Naive thymus-derived CD4-positive, alpha-beta T cell (primary cell): ENCODE measurements at places on chromosomes 3 and 15.

- DNase-seq: no peak
Observed at GRCh38 chr15:69704700-69705099, 252.1 kb downstream of the RPLP1 start.

GRCh38 chr15:25407950-25408349 lies 30.9 kb downstream of the UBE3A start:
- DNase-seq: no peak

- no peak for DNase-seq
Observed at GRCh38 chr3:11452885-11453847, 181.0 kb downstream of the ATG7 start.

DNA sequence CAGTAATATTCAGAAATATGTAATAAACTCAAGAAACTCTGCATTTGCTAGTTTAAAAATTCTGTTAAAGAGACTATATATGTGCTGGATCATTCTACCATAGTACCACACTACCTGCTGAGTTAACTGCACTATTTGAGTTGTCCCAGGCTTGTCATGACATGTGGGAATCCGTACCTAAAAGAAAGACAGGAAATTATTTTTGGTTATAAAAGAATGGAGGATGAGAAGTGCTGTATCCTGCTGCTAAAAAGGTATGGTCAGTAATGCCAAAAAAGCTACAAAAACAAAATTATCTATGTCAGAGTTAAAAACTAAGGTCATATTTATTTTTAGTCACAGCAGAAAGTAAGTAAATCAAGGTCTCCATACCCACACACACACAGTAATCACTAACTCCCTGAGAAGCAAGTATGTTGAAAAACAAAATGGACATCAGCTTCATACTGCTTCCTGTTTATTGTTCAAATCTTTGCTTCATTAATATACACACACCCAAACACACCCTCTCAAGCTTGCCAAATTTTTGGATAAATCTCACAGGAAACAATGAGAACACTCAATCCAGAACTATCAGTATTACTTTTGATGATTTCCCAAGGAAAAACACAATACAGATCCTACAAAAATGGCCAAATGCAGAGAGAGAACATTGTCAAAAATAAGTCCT lies 33.7 kb downstream of the DENND6A start:
- no peak for DNase-seq

GRCh38 chr3:187773233-187774184 lies 28.2 kb upstream of the BCL6 start:
- DNase-seq: no peak

- DNase-seq: no peak
Observed at GRCh38 chr3:49302613-49303012, 25.6 kb upstream of the C3orf62 start.

- DNase-seq: no peak
Observed at GRCh38 chr3:167102071-167102470, 278.0 kb downstream of the ZBBX start.

DNA sequence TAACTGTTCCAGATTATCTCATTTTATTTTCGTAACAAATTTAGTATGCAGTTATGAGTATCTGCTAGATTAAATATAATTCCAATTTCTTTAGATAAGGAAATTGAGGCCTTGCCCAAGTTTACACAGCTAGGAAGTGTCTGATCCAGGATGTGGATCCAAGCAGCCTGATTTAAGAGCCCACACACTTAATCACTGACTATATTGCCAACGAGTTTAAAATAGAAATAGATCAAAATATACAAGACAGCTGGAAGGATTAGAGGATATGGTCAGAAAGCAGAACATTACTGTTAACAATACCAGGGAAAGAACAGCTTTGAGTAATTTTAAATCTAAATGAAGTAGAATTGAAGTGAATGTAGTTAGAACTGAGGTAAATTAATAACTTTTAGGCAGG lies 215.2 kb downstream of the C3orf38 start:
- no peak for DNase-seq

DNA sequence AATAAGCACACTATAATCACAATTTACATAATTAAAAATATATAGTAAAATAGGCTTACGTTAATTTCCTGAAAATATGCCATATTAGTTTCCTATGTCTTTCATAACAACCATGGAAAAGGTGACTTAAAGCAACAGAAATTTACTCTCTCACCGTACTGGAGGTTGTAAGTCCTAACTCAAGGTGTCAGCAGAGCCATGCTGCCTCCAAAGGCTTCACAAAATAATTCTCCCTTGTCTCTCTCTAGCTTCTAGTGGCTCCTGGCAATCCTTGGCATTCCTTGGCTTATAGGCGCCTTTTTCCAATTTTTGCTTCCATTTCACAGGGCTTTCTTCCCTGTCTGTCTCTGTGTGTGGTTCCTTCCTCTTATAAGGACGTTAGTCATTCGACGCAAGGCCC lies 7.6 kb downstream of the SI start:
- DNase-seq: no peak

DNA sequence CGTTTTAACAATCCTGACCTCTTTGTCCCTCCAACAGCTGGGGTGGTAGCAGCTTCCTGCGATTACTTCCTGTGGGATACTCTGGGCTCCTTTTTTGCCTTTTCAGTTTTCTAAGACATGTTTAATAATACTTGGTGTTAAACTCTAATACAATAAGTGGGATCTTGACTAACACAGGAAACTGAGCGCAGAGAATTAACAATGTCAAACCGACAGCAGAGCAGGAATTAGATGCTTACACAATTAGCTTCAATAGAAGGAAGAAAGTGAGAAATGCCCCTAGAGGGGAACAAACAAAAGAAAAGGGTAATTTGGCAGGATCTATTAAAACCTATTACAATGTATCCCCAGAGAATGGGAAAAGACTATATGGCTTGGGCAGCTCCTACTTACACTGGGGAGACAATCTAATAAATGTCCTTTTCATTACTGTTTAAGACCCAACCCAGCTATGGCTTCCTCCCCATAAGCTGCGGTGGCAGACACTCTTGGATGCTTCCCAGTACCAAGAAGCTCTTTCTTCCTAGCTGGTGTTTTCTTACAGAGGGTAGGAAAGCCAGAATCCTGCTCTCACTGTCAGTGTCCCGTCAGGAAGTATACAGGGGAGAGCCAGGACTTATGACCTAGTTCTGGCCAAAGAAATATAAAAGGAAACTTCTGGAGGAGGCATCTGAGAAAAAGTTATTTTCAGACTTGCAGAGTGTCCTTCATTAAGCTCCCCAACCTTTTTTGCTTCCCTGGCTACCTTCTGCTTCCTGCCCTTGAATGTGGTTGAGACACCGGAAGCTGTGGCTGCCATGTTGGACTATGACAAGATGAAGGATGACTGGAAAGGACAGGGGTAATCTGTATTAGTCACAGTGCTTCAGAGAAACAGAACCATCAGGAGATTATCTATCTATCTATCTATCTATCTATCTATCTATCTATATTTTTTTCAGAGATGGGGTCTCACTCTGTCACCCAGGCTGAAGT lies 194.1 kb upstream of the KBTBD8 start:
- DNase-seq: no peak

DNA sequence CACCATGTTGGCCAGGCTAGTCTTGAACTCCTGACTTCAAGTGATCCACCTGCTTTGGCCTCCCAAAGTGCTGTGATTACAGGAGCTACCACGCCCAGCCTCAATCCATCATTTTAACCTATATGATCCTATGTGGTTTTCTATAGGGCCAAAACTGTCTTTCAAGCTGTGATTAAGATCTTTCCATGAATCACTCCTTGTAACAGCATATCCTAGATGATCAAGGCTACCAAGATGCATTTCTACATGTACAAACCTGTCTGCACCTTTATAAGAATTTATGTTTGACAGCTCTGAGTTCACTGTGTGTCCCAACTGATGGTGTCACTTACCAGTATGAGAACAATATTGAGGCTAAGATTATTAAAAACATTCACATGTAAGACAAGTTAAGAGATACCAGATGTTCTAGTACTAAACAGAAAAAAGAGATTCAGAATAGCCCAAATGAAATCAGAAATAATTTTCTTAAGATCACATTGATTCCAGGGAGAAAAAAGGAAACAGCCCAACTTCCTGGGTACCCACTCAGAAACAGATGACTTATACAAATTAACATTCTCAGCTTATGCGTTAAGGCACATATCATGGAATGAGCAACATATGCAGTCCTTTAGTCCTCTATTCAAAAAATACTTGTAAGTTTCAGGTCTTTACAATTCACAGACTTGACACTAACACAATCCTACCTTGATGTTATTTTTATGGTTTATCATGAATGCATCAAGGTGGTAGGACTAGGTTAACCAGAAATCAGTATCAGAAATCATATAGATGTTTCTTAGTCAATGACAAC lies 24.8 kb upstream of the PPIB start:
- DNase-seq: no peak

GRCh38 chr3:13049400-13049799 lies 23.8 kb downstream of the IQSEC1 start:
- DNase-seq: no peak

GRCh38 chr3:141643796-141644195 lies 94.3 kb upstream of the RNF7 start:
- DNase-seq: no peak

DNA sequence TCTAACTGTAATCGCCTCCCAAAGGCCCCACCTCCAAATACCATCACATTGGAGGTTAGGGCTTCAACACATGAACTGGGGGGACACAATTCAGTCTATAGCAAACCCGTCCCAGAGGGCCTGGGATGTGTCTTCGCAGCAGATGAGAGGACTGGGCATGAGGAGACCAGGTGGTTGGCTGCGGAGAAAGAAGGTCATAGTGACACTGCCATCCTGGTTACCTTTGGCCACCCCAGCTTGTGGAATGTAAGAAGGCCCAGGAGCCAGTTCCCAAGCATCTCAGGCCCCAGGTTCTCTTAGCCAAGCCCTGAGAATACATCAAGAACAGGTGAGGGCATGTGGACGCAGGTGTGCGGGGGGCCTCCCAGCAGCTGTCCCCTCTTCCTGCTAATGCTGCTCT lies 6.4 kb upstream of the RARRES1 start:
- no peak for DNase-seq

DNA sequence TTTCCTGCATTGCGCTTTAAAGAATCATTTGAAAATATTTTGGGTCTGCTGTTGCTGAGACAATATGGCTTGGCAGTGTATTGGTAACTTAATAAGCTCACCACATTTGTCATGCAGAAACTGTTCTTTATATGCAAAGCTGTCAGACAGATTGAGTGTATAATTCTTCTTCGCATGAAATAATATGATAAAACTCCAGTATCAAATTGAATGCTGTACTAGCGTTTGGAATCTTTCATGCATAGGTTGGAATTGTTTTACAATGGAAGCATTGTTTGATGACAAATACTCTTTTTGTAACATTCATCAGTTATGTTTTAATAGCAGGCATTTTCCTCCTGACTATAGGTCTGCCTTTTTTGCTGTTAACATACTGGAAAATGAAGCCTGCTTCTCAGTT lies 53.8 kb downstream of the RBMS3 start:
- DNase-seq: no peak

DNA sequence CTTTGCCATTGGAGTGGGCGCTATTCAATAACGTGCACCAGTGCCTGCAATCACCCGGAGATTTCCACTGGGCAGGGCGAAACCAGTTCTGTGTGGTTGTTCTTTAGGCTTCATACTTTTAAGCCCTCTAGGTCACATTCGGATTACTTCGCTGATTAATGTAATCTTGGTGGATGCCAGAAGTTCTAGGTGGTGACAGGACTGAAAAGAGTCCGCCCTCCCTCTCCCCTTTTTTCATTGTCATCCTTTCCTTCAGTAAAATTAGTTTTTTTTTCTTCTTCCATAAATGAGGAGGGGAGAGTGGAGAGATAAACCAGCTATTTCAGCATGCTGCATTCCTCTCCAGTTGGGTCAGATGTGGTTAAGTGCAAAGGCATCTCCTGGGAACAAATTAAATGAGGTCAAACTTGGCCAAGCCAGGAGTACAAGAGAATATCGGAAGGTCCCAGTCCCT lies 2.3 kb upstream of the SLC2A2 start:
- no peak for DNase-seq

DNA sequence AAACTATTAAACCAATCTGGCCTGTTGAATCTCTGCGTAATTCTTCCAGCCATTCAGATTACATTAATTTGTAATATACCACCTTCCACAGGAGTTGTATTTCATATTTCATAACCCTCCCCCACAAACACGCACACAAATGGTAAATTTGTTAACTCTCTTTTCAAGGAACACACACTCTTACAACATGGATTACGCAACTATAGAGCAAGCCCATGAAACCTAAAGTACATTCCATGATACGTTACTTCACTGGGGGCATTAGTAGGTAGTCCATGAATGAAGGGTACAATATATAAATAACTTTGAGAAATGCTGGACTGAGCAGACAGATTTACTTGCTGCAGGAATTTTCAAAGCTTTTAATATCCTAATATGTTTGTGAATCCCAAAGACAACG lies 65.0 kb downstream of the TRIM69 start:
- DNase-seq: no peak

DNA sequence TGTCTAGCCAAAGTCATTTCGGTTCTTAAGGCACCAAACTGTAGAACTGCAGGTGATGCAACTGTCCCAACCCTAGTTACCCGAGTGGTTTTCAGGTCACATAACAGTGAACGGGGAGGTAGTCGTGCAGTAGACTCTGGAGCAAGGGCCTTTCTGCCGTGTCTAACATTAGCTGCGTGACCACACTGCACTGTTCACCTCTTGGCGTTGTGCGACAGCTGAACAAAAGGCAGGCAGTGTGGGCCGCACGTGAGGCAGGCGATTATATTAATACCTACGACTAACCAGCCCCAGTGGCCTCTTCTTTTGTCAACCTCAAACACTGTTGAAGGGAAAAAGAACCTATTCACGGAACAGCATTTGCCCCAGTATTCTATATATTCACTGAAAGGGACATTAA lies 2.8 kb downstream of the LRRN1 start:
- DNase-seq: no peak

- peak; percentile 18 for DNase-seq
Observed at GRCh38 chr15:70556779-70557178, 206.6 kb downstream of the UACA start.

DNA sequence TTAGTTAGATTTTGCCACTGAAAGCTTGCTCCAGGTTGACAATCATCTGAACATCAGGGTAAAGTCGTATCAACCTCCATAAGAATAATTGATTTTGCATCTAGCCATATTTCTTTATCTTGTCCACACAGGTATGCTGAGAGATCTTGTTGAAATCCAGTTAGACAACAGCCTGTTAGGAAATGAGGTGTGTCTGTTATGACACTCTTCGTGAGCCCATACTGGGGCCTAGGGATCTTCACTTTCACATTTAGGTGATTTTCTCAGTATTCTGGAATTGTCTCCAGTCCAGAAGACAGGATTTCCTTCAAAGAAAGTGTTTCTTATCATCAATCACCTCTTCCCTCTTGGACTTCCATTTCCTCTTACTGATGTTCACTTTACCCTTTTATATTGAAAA lies 18.1 kb downstream of the DNAJB11 start:
- no peak for DNase-seq

- DNase-seq: no peak
Observed at GRCh38 chr3:50254577-50255250, 14.2 kb upstream of the SEMA3B start.

- peak; percentile 32 for DNase-seq
Observed at GRCh38 chr3:14203521-14204079, 25.0 kb downstream of the LSM3 start.

DNA sequence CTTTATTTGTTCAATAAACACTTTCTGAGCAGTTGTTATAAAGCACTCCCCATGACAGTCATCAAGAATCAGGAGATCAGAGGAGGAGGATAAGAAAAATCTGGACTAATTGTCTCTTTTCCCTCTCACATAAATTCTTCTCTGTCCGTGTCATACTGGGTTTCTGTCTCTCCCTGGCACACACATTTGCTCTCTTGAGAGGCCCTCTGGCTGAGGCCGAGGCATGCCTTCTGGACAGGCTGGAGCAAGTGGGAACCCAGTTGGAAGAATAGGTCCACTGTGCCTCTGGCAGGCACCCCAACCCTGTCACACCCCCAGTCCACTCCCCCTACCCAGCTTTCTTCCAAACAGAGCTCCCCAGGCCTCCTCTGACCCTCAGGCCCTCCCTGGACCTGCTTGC lies 315.8 kb downstream of the UACA start:
- DNase-seq: no peak
